ENCODE measurements at places on chromosomes 6 and 20. TPM values are rescaled to one million over a fixed set of nuclear protein-coding genes. Genes with fewer than 3 reads are reported as not detected.

Gene UBD
- 2.1 TPM for total RNA-seq

- H3K27me3 ChIP-seq = no peaks in the 10 kb centered on the region
- no peak for DNase-seq
- H3K4me3 ChIP-seq = no peak overlapping the region
- H3K4me1 ChIP-seq = peaks cover 34% of the 10 kb centered on the region
- H3K36me3 ChIP-seq = no peaks in the 10 kb centered on the region
Measured at GRCh38 chr6:37242429-37243052, 15.0 kb upstream of the TBC1D22B start.

DNA sequence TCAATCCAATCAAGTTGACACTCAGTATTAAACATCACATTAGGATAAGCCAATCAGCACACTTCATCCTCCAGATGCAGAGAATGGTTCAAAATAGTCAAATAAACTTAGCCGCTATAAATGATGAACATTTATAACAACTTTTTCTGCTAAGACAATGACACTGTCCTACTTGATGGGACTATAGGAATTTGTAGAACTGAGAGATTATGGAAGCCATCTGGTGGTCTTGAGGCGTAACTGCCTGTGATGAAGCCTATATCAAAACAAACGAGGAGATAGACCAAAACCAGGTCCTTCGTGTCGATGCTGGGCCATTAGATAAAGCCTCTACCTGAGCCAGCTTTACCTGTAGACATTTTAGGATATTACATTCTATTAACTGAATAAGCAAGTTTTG, 631.1 kb downstream of the COL12A1 start:
- no peak overlapping the region for H3K27ac ChIP-seq
- peak; percentile 35 for DNase-seq
- H3K27me3 ChIP-seq = no peaks in the 10 kb centered on the region
- no peak overlapping the region for H3K4me3 ChIP-seq
- H3K4me1 ChIP-seq = no peaks in the 10 kb centered on the region

Gene BTBD3
- 67.9 TPM for total RNA-seq

GRCh38 chr6:40611912-40612311, 24.7 kb upstream of the LRFN2 start:
- H3K4me3 ChIP-seq = no peak overlapping the region
- DNase-seq = peak; percentile 37
- peaks cover 25% of the 10 kb centered on the region for H3K4me1 ChIP-seq
- no peak overlapping the region for H3K27ac ChIP-seq
- H3K27me3 ChIP-seq = no peaks in the 10 kb centered on the region

GRCh38 chr20:16555754-16556153, 17.5 kb downstream of the KIF16B start:
- no peak overlapping the region for H3K4me3 ChIP-seq
- H3K27ac ChIP-seq = no peak overlapping the region
- H3K27me3 ChIP-seq = no peaks in the 10 kb centered on the region
- no peaks in the 10 kb centered on the region for H3K4me1 ChIP-seq
- no peaks in the 10 kb centered on the region for H3K36me3 ChIP-seq

- no peaks in the 10 kb centered on the region for H3K27me3 ChIP-seq
- no peak overlapping the region for H3K4me3 ChIP-seq
- H3K36me3 ChIP-seq = no peaks in the 10 kb centered on the region
- H3K27ac ChIP-seq = no peak overlapping the region
- DNase-seq = no peak
Measured at GRCh38 chr6:101845172-101845571, 451.7 kb downstream of the GRIK2 start.

Gene CPXM1
- 5.1 TPM for total RNA-seq

DNA sequence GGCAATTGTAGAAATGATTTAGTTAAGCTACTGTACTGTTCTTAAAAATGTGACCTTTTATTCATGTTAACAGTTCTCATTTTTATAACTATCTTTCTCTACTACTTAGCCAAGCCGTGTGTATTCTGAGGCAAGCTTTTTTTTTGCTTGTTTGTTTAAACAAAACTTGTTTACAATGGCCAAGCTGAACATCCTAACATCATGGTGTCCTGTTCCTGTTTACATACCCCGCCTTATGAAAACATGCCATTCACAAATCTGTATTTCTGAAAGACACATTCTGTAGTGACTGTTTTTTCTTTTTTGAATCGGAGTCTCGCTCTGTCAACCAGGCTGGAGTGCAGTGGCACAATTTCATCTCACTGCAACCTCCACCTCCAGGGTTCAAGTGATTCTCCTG, 140.9 kb downstream of the NCOA3 start:
- H3K27ac ChIP-seq = no peak overlapping the region
- H3K36me3 ChIP-seq = peaks cover 36% of the 10 kb centered on the region
- H3K27me3 ChIP-seq = no peaks in the 10 kb centered on the region
- no peak overlapping the region for H3K4me3 ChIP-seq

DNA sequence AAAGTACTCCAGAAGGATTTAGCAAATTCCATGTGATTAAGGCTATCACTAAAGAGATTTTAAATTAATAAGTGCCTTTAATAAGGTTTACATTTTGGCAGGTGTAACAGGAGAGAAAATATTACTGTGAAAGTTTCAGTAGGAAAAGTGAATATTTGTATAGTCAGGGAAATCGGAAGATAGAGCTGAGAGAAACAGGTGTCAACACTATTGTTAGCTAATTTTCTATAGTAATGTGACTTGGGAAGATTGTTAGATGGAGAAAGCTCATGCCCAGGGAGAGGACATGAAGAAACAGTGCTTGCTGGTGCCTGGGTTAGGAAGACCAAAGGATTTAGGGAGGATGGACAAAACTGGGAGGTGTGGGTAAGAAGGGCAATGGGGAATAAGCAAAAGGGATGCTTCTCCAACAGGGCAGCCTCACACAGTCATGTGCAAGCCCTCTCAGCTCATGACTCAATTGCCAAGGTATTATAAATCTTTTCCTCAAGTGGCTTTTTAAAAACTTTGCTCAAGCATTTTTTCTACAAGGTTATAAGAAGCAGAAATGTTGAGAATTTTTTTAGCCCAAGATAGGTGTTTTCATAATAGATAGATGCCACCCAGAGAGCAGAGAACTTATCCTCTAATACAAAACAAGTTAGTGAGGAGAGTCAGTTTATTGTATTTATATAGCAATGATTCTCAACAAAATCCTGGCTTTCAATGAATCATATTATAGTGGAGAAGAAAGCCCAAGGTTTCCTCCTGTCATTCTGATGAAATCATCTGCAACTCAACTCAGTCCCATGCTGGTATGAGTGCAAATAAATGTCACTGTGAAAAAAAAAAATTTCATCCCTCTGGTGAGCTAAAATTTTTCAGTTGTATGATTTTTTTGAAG, 325.2 kb upstream of the NT5E start:
- no peak overlapping the region for H3K4me3 ChIP-seq
- H3K27ac ChIP-seq = no peak overlapping the region
- H3K36me3 ChIP-seq = no peaks in the 10 kb centered on the region

DNA sequence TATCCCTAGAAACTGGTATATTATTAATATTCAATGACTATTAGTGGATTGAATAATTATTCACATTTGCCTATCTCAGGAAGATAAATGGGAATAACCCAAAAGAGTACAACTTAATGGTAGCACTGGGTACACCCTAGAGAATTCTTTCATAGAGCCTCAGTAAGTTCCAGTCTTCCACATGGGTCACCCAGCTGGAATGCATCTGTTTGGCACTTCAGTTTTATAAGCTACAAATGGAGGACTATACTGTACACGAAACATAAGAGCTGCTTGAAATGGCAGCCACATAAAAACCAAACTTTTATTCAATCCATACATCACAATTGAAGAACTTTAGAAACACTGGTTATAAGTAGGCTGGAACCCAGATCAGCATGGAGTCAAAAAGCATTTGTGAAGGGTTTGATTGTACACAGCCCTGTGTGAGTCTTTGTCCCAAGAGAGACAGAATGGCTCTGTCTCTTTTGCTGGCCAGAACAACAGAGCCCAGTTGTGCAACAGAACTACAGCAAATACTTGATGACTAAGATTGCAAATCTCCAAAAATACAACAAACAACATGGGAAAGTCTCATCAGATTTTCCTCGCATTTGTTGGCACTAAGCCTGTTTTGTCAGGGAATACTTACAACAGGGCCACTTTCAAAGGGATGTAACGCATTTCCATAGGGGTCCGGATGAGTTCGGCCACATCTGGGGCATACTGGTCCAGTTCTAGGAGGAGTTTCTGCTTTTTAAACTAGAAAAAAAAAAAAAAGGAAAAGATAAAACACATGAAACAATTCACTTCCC, 39.5 kb downstream of the PIGU start:
- H3K4me3 ChIP-seq = no peak overlapping the region
- peaks cover 25% of the 10 kb centered on the region for H3K36me3 ChIP-seq
- no peak overlapping the region for H3K27ac ChIP-seq
- H3K4me1 ChIP-seq = no peaks in the 10 kb centered on the region
- H3K27me3 ChIP-seq = no peaks in the 10 kb centered on the region

- H3K4me1 ChIP-seq = peaks cover 8% of the 10 kb centered on the region
- H3K36me3 ChIP-seq = no peaks in the 10 kb centered on the region
Measured at GRCh38 chr6:11622156-11622555, 84.6 kb downstream of the TMEM170B start.

- H3K27ac ChIP-seq = peak overlapping the region; percentile 78
- no peaks in the 10 kb centered on the region for H3K36me3 ChIP-seq
- no peak overlapping the region for H3K4me3 ChIP-seq
- H3K4me1 ChIP-seq = peaks cover 3% of the 10 kb centered on the region
- no peak for DNase-seq
- H3K27me3 ChIP-seq = peaks cover 2% of the 10 kb centered on the region
Measured at GRCh38 chr6:2877057-2877882, 25.8 kb downstream of the SERPINB9 start.

- no peak overlapping the region for H3K27ac ChIP-seq
- H3K4me3 ChIP-seq = no peak overlapping the region
- no peaks in the 10 kb centered on the region for H3K36me3 ChIP-seq
- no peaks in the 10 kb centered on the region for H3K4me1 ChIP-seq
Measured at GRCh38 chr6:107219851-107220250, 104.5 kb upstream of the BEND3 start.

DNA sequence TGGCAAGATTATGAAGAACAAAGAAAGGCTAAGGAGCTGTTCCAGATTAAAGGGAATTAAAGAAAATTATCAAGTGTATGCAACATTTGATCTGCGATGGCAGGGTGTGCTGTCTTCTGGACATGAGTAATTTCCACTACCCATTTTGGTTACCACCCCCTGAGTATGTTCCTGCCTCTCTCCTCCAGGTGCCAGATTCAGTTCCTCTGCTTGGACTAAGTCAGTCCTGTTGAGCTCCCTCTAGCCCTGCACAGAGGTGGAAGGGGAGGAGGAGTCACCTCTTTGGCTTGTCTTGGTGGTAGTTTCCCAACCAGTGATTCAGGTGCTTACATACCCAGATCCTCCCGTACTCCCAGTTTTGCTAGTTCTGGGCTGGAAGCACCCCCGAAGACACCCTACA, 22.2 kb upstream of the SNRPB2 start:
- no peaks in the 10 kb centered on the region for H3K4me1 ChIP-seq
- H3K36me3 ChIP-seq = no peaks in the 10 kb centered on the region
- DNase-seq = no peak
- no peak overlapping the region for H3K27ac ChIP-seq
- H3K27me3 ChIP-seq = no peaks in the 10 kb centered on the region
- H3K4me3 ChIP-seq = no peak overlapping the region

Gene HSPA1B
- 1,377 TPM for total RNA-seq

Gene XKR7
- 0.03 TPM for total RNA-seq

Gene BCAS4
- total RNA-seq = 5.7 TPM

Gene LZTS3
- total RNA-seq = 18.6 TPM

GRCh38 chr20:13423472-13424173, 202.5 kb downstream of the ISM1 start:
- no peak overlapping the region for H3K4me3 ChIP-seq
- no peaks in the 10 kb centered on the region for H3K4me1 ChIP-seq
- DNase-seq = no peak
- H3K36me3 ChIP-seq = no peaks in the 10 kb centered on the region

GRCh38 chr6:111951497-111952085, 78.3 kb upstream of the FYN start:
- no peaks in the 10 kb centered on the region for H3K4me1 ChIP-seq
- DNase-seq = no peak
- H3K4me3 ChIP-seq = no peak overlapping the region
- no peak overlapping the region for H3K27ac ChIP-seq
- H3K36me3 ChIP-seq = no peaks in the 10 kb centered on the region

DNA sequence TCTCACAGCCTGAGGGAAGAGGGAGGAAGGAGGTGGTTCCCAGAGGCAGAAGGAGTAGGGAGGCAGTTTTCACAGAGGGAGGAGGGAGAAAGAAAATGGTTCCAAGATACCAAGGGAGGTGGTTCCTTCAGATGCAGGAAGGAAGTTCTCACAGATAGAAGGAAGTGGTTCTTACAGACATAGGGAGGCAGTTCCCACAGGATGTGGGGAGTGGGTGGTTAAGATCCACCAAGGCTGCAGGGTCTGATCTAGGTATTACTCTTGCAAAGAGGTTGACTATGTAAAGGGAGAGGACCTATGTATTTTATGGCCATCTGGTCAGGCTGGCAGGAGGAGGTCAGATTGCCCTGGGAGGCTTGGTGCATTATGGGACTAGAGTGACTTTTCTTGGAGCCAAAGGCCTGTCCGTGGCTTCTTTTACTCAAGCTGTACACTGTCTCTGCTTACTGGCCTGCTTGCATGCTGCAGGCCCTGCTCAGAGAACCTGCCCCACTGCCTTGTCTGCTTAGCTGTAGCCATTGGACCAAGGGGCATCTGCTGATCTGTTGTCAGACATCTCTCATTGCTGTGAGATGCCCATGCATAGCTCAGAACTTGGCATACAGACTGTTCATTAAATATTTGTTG, 283.7 kb downstream of the DHX35 start:
- no peaks in the 10 kb centered on the region for H3K36me3 ChIP-seq
- DNase-seq = no peak
- H3K4me1 ChIP-seq = no peaks in the 10 kb centered on the region
- peaks cover 3% of the 10 kb centered on the region for H3K27me3 ChIP-seq

Gene BMP5
- total RNA-seq = 10.7 TPM

DNA sequence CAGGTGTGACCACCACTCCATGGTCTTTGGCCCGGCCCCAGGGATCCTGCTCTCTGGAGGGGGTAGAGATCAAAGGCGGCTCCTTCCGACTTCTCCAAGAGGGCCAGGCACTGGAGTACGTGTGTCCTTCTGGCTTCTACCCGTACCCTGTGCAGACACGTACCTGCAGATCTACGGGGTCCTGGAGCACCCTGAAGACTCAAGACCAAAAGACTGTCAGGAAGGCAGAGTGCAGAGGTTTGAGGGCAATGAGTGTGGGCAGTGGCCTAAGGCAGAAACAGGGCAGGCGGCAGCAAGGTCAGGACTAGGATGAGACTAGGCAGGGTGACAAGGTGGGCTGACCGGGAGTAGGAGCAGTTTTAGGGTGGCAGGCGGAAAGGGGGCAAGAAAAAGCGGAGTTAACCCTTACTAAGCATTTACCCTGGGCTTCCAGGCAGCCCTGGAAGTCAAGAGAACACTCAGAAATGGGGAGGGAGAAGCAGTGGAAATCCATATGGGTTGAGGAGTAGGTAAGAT, 533 bp downstream of the CFB start:
- H3K27me3 ChIP-seq = no peaks in the 10 kb centered on the region
- peaks cover 9% of the 10 kb centered on the region for H3K36me3 ChIP-seq

DNA sequence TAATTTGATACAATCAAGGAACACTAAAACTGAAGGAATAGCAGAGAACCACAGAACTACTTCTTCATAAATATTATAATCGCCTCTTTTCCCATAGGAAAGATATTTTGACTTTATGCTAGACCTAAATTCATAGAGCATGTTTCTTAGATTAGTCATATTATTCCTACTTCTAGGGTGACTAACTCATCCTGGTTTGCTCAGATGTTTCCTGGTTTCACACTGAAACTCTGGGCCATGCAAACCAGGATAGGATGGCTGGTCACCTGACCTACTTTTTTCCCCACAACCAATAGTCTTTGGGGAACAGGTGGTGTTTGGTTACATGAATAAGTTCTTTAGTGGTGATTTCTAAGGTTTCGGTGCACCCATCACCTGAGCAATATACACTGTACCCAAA, 42.8 kb downstream of the MMS22L start:
- no peak for DNase-seq
- no peak overlapping the region for H3K27ac ChIP-seq
- no peaks in the 10 kb centered on the region for H3K27me3 ChIP-seq
- no peaks in the 10 kb centered on the region for H3K4me1 ChIP-seq
- H3K36me3 ChIP-seq = peaks cover 11% of the 10 kb centered on the region

Data from lung (tissue), 17 donors.